Activated CD4-positive, alpha-beta T cell treated with anti-CD3 and anti-CD28 coated beads for 36 hours (primary cell): ENCODE measurements at places on chromosomes 2 and 18.

DNA sequence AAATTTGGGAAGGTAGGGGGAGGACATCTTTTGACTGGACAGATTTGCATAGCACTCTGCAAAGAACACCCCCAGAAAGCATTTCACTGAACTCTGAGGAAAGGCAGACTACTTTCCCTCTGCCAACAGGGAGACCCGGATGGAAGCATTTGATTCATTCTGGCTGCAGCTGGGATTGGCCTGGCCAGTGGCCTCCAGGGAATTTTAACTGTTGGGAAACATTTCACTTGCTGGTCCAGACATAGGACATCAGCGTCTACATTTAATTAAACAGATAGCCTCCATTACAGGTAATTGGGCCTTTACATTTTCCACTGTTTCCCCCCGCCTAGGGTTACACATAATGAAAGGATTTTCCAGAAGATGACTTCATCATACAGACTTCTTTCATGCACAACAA, 92.8 kb downstream of the MARCHF4 start:
- no peak overlapping the region for H3K4me3 ChIP-seq
- no peak overlapping the region for H3K27ac ChIP-seq
- H3K36me3 ChIP-seq = no peaks in the 10 kb centered on the region
- no peaks in the 10 kb centered on the region for H3K4me1 ChIP-seq

GRCh38 chr2:59690849-59691248, 862.6 kb downstream of the BCL11A start:
- H3K27me3 ChIP-seq = no peaks in the 10 kb centered on the region
- H3K4me3 ChIP-seq = no peak overlapping the region
- H3K36me3 ChIP-seq = no peaks in the 10 kb centered on the region
- no peak for DNase-seq
- H3K27ac ChIP-seq = no peak overlapping the region
- H3K4me1 ChIP-seq = no peaks in the 10 kb centered on the region

DNA sequence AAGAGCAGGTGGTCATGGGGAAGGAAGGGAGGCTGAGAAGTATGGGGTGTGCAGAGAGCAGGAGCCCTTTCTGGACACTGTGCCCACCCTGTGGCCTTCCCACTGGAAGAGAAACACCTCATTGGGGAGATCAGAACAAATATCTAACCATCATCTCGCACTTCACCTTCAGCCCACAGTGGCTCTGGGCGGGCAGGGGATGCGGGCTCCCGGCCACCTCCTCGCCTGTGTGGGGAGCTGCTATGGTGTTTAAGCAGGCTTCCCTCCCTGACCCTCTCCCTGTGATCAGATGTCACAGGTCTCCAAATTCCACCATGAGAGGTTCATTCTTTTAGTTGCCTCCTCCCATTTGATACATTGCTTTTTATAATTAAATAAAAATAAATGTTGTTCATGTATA, 5.0 kb downstream of the FBLN7 start:
- H3K27me3 ChIP-seq = peaks cover 8% of the 10 kb centered on the region
- no peak for DNase-seq
- no peak overlapping the region for H3K4me3 ChIP-seq
- H3K4me1 ChIP-seq = peaks cover 2% of the 10 kb centered on the region
- no peaks in the 10 kb centered on the region for H3K36me3 ChIP-seq

GRCh38 chr2:172429301-172429968, 2.0 kb downstream of the ITGA6 start:
- no peaks in the 10 kb centered on the region for H3K36me3 ChIP-seq
- peak overlapping the region; percentile 80 for H3K4me3 ChIP-seq
- no peak for DNase-seq
- peaks cover 2% of the 10 kb centered on the region for H3K27me3 ChIP-seq

DNA sequence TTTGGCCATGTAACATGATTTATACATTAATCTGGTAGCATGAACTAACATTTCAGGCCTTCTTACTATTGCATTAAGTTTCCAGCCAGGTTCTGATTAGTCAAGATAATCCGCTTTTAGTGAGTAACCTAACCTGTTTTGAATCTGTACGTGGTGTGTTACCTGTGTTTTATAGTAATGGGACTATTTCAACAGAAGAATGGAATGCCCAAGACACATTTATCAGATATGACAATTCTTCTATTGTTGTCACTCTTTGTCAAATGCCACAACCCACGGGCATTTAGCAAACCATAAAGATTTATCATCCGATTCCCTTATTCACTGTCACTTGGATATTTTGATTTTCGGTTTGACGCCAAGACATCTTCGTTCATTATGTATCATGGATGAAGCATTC, 117.9 kb downstream of the ETAA1 start:
- no peaks in the 10 kb centered on the region for H3K36me3 ChIP-seq
- peaks cover 4% of the 10 kb centered on the region for H3K27me3 ChIP-seq
- H3K4me1 ChIP-seq = no peaks in the 10 kb centered on the region
- H3K4me3 ChIP-seq = no peak overlapping the region
- DNase-seq = no peak

DNA sequence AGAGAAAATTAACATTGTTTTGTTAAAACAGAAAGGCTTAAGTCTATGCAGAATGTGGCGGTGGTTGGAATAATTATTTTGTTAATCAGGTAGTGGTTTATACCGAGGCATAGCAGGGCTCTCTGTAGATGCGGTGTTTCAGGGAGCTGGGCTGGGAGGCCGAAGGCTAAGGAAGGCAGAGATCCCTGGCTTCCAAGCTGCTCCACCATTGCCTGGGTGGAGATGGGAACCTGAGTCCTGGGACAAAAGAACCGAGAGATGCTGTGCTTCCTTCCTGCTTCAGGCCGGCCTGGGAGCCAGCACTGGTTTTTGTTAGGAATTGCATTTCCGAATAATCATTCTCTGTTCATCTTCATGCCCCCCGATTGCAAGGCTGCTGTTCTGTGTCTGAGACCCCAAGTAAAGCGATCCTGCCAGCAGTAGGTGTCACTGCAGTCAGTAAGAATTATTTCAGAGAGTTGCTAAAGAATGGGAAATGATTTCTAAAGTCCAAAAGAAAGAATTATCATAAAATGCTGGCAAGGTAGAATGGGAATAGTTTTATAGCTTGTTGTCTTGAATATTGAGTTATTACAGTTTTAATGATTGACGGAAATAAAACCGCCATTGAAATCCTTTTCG, 824.9 kb downstream of the GALR1 start:
- H3K27me3 ChIP-seq = peaks cover 5% of the 10 kb centered on the region
- no peaks in the 10 kb centered on the region for H3K36me3 ChIP-seq
- no peak overlapping the region for H3K27ac ChIP-seq
- no peak overlapping the region for H3K4me3 ChIP-seq

DNA sequence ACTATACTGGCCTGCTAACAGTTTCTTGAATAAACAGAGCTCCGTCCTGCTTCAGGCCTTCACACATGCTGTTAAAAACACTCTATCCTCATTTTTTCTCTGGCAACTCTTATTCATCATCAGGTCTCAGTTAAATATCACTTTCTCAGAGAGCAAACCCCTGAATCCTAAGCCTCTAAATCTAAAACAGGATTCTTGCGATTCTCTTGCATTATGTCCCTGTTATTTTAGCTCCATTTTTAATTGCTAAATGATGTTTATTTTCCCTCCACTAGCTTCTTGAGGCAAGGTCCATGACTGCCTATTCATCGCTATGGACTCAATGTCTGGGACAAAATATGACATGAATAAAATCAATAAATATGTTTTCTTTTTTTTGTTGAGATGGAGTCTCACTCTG, 190.7 kb upstream of the SMAD7 start:
- H3K36me3 ChIP-seq = peaks cover 3% of the 10 kb centered on the region
- no peaks in the 10 kb centered on the region for H3K4me1 ChIP-seq
- no peaks in the 10 kb centered on the region for H3K27me3 ChIP-seq
- H3K27ac ChIP-seq = no peak overlapping the region
- no peak overlapping the region for H3K4me3 ChIP-seq
- no peak for DNase-seq
